CMK (cell line): ENCODE measurements at places on chromosomes 7 and 10.

DNA sequence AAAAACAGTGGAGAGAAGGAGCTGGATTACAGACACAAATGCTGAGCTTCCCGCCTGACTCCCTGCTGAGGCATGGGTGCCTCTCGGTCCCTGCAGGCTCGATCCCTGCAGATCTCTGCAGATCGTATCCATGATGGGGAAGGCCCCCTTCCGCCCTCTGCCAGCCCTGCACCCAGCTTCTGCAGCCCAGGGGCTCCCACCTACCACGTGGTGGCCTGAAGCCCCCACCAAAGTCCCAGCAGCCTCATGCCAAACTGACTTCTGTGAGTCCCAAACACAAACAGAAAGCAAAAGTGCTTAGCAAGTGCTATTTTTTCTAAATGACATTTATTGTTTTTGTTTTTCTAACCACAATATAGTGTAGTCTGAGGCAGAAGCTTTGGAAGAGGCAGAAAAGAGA, 127.1 kb upstream of the CHST15 start:
- no peak for DNase-seq

GRCh38 chr10:132360766-132361447, 28.9 kb downstream of the LRRC27 start:
- DNase-seq: no peak

DNA sequence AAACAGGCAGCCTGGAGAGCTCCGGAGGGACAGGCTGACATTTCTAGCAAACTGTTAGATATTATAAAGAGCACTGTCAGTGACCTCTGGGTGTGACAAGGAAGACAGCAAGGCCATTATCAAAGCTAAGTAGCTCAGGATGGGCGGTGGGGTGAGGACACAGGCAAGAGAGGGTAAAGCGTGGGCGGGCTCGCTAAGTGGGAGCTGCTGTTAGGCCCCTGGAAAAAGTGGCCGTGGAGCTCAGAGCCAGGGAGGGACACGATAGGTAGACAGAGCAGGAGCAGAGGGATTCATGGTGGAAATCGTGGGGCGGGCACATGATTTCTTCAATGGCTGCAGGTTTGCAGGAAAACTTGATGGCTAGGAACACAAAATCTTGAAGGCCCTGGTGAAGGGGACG, 51.4 kb upstream of the NPS start:
- DNase-seq: no peak

GRCh38 chr7:117385363-117386109, 41.8 kb downstream of the ASZ1 start:
- DNase-seq: no peak

DNA sequence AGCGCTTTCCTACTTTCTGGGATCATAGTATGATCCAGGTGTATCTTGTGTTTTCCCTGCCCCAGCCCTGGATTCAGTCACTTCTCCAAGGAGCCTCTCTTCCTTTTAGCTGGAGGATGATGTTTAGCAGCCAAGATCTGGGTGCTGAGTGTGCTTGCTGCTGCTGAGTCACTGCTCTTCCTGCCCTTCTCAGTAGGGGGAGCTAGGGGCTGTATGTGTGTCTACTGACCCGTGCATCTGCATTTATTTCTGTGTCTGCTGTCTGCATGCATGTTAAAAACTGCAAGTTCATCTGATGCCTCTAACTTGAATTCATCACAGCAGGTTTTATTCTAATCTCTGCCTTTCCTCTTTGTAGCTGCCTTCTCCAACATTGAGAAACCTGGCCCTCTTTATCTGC, 31.6 kb downstream of the MGMT start:
- DNase-seq: no peak
